ENCODE measurements at places on chromosomes 3 and 15.

GRCh38 chr15:68930268-68931022, at the start of gene SPESP1:
Gene SPESP1 (plus strand): TSS chr15:68930525. CDS start chr15:68930654, 129 bp downstream.
- DNase-seq: peak; percentile 24

DNA sequence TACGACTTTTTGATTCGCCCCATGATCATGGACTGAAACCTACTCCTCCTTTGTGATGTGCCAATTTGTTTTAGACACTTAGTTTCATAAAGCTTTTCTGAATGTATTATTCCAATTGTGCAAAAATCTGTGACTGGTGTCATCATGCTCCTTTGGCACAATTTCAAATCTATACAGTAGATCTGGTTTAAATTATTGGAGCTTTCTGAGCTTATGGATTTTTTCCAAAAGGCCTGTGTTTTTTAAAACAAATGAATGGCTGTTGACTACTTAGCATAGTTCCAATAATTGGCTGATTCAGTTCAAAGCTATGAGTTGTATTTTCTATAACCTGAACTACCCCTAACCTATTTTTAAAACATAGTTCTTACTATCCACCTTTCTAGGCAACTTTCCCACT, 282.7 kb downstream of the CNTN3 start:
- DNase-seq: no peak

- DNase-seq: no peak
Measured at GRCh38 chr3:120289636-120290035, 4.6 kb upstream of the GPR156 start.

DNA sequence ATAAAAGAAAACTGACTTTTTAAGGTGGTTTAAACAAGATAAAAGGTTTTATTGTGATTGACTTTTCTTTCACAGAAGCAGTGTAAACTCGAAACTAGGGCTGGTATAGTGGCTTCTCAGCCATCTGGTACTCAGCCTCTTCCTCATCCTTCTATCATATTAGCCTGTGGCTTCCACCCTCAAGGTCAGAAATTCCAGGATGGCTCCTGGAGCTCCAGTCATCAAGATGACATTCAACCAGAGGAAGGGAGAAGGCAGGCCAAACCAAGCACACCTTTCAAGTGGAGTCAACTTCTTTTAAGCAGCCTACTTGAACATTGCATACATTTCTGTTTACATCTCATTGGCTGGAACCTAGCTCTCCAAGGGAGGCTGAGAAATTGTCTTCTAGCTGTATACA, 1.3 kb upstream of the MESD start:
- no peak for DNase-seq

DNA sequence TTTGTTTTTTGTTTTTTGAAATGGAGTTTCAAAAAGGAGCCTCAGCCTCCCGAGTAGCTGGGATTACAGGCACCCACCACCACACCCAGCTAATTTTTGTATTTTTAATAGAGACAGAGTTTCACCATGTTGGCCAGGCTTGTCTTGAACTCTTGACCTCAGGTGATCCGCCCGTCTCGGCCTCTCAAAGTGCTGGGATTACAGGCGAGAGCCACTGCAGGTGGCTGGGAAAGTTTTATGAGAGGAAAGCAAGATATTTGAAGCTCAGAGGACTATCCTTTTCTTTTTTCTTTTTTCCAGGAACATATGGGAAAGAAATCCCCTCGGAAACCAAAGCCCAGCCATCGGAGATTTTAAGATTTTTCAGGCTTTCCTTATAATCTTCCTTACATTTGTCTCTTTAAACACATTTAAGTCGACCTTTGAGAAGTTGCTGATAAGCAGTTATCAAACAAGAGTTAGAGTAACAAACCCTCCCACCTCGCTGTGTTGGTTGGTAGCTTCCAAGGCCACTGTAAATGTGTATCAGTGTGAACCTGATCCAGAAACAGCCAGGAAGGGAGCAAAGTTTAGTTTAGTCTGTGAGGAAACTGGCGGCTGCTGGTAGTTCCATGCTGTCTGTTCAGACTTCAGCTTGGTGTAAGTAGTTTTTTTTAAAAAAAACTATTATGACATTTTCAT, 34.5 kb upstream of the MAP3K13 start:
- DNase-seq: no peak

GRCh38 chr3:130316169-130316568, 29.3 kb upstream of the COL6A5 start:
- DNase-seq: no peak

DNA sequence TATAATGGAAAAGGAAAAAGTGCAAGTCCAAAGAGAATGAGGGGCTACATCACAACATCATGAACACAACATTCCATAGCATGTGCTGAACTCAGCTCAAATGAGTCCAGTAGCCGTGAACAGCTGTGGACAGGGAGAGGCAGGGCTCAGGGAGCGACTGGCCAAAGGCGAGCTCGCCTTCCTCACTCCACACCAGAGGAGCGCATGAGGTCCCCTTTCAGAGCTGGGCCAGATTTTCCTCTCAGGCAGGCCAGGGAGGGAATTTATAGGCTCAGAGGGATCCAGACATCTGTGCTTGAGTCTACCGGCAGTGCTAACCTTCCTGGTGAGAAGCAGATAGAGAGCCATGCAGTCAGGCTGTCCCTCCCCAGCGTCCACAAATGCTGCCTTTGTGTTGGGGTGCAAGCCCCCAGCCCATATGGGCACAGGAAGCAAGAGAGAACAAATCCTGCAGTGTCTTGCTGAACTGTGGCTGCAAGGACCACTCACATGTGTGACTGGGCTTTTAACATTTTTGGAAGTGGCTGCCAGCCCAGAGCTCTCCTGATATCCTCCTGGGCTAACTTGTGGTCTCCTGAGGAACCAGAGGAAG, 32.5 kb downstream of the ARHGEF3 start:
- DNase-seq: no peak

- no peak for DNase-seq
Measured at GRCh38 chr15:44163370-44163769, 31.7 kb downstream of the FRMD5 start.

GRCh38 chr3:36923523-36923943, 21.3 kb downstream of the TRANK1 start:
- no peak for DNase-seq

GRCh38 chr3:72137865-72138861, 353.2 kb upstream of the PROK2 start:
- no peak for DNase-seq

- no peak for DNase-seq
Measured at GRCh38 chr15:80396096-80396495, 8.1 kb upstream of the ARNT2 start.

GRCh38 chr3:104855702-104856101, 511.0 kb upstream of the ALCAM start:
- no peak for DNase-seq

All from T-helper 17 cell (primary cell).